ENCODE measurements at places on chromosomes 12 and 14.

DNA sequence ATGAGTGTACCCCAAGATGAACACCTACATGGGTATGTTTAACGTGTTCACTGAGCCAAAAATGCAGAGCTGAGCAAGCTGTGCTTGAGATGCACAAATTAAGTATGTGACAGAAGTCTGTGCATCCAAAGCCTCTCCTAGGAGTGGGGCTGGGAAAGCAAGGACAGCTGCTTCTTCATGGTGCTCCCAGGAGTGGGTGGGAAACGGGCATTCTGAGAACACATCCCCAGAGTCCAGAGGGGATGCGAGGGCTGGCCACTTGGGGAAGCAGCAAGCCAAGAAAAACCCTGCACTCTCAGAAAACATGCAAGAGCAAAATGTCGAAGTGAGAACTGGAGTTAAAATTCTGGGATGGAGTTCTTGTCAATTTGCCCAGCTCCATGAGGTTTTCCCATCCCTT, 414.3 kb downstream of the BCAT1 start:
- no peak for DNase-seq

GRCh38 chr14:68345738-68346137, 447.1 kb downstream of the ZFP36L1 start:
- no peak for DNase-seq

DNA sequence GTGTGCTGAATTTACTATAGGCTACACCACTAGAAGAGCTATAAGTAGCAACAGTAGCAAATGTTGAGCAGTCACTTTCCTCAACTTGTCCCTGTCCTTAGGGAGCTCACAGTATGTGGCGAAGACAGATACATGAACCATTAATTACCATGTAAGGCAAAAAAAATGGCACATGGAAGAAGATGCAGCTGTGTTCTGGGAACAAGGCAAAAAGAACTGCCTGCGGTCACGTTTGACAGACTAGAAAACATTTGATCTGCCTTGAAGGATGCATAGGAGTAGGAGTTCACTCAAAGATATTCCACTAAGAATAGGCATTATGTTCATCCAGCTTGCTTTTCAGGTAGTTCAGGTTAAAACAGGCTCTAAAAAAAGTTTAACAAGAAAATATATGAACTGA, 46.5 kb upstream of the IFNG-AS1 start:
- no peak for DNase-seq

DNA sequence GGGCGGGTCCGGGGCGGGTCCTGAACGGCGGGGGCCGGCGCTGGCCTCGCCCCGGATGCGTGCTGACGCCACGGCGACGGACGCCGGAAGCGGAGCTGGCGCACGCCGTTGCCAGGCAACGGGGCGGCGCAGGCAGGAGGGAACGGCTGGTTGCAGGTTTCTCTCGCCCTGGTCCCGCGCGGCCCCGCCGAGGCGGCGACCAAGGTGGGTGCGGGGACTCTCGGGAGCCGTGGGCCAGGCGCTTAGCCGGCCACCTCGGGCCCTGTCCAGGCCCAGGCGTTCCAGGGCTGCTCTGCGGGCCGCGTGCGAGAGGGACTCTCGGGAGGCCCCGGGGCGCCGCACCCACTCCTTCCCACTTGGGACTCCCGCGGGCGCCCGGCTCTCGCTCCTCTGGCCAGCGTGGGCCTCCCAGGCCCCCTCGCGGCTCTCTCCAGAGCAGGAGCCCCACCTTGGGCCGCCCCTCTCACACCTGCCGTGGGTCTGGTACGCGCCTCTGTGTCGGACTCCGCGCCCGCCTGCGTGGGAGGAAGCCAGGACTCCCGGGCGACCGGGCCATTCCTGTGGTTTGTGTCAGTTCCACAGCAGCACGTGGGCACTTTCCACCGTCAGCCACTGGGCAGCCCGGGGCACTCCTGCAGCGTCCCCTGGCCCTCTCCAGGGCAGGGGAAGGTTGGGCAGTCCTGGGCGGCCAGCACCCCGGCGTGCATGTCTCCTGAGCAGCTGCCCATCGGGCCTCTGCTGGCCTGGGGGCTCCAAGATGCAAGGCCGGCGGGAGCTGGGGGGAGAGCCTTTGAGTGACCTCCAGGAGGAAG, at the start of gene CLBA1:
Gene CLBA1 (plus strand): TSS at position 114 of the 812 bp plus-strand sequence. CDS start 644 bp downstream, at position 758.
- DNase-seq, result peak; percentile 74

GRCh38 chr12:52370926-52371608, 3.8 kb upstream of the KRT85 start:
- no peak for DNase-seq

DNA sequence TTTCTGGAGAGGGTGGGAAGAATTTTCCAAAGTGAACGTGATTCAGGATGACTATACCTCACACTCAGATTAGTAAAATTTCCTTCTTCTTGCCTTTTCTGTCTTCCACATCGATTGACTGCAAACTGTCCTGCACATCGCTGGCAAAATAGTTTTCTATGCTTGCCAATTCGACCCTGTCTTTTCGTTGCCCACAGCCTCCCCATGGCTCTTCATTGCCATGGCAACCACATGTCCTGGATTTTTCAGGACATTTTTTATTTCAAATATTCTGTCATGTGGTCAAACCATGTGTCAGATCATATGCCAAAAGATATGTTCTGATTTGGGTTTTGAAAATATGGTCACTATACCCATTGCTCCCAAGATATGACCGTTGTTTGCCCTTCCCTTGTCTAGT, 46.9 kb upstream of the OTX2 start:
- no peak for DNase-seq

- DNase-seq, result no peak
Measured at GRCh38 chr12:63103494-63104131, 47.4 kb downstream of the AVPR1A start.
